ENCODE measurements at places on chromosomes 2 and 18.

DNA sequence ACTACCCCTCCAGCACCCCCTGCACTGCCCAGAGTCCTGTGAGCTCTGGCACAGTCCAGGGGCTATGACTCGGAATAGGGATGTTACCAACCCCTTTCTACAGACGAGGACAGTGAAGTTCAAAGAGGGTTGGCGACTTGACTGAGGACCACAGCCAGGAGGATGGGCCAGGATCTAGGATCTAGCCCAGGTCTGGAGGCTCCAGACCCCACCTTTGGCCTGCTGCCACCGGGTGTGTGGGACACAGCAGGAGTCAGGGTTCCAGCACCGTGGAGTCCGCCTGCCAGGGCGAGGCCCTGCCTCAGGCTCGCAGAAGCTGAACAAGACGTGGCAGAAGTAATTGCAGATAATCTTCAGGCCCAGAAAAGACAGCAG is 37.9 kb upstream of the GPC1 start:
- no peak for DNase-seq

GRCh38 chr2:181694271-181694670 is 14.0 kb upstream of the NEUROD1 start:
- no peak for DNase-seq

DNA sequence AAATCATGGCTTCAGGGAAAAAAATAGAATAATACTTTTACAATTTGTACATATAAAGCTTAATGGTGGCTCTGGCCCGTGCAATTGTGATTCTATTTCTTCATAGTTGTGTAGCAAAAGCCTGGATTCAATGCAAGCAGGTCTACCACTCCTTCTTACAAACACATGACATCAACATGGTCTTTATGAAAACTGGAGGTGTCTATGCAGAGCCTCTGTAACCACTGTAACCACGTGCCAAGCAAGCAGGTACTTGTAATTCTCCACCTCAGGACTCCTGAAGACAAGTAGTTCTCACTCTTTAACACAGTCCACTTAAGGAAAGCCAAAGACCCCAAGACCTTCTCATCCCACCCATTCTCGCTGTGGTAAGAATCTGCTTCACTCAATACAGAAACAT is 62.6 kb downstream of the METTL4 start:
- no peak for DNase-seq

- DNase-seq = peak; percentile 93
These were observed 107.0 kb downstream of the BCL2L11 start for GRCh38 chr2:111227716-111228141.

GRCh38 chr18:11581286-11581685 is 28.1 kb upstream of the SLC35G4 start:
- DNase-seq = no peak

DNA sequence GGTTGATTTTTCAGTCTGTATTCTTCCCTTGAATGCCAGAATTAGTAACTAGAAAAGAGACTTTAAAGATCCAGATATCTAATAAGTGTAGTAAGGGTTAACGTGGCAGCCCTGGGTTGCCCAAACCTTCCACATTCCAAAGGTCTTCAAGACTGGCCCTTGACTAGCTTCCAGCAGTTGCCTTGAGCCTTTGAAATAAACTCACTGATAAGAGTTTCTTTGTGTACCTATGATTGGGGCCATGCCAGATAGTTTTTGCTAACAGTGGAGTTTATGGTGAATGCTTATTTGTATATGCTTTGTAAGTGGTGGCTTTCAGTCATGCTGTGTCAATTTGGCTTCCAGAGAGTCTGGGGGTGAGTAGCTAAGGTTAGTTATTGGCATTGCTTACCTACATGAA is 722.3 kb downstream of the RNF144A start:
- no peak for DNase-seq

DNA sequence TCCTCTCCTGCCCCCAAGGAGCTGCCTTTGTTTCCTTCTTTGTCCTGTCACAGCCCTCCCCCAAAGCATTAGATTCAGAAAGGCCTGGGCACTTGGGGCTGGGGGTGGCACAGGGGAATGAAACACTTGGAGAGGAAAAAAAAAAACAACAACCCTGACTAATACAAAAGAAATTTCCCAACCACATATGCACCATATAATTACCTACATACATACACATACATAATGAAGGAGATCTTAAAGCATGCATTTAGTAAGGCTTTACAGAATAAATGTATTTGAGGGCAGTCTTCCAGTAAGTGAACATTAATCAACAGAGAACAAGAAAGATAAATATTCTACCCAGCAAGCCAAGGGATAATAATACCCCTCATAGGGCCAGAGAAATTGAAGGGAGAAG is 70.0 kb upstream of the PPP1CB start:
- DNase-seq = peak; percentile 58

All from fibroblast of skin of scalp (primary cell).